ENCODE measurements at places on chromosomes 5 and 9.

DNA sequence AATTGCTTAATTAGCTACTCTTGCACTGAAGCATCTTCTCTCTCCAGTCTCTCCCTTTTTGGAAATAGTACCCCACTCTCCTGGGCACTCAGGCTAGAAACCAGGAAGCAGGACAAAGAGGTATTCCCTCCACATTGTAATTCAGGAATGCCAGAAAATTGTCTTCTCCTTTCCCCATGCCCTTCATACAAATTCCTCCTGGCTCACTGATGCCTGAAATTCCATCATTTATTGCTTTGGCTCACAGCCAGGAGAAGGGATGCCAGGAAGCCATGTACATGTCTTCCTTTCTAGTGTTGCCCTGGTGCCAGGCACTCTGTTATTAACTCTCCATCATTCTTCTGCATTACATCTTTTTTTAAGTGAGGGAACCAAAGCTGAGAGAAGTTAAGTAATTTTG, 716.5 kb upstream of the C9orf72 start:
- DNase-seq: no peak

- DNase-seq: no peak
Measured at GRCh38 chr9:22379272-22379671, 67.4 kb upstream of the DMRTA1 start.

DNA sequence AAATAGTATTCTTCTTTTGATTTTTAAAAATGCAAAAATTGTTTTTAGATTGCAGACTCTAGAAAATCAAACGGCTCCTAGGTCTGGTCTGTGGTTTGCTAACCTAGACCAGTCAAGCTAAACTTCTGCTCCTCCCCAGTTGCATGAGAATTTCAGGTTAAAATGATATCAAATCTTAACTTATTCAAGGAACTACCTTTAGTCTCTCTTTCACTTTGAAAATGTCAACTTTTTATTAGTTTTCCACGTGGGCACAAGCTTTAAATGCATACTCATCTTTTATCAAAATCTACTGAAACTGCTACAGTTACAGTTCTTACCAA, 8.8 kb downstream of the CAMK4 start:
- no peak for DNase-seq

- no peak for DNase-seq
Measured at GRCh38 chr9:16412740-16413139, 457.7 kb downstream of the BNC2 start.

GRCh38 chr5:132499440-132500243, 9.1 kb upstream of the IRF1 start:
- DNase-seq: no peak

DNA sequence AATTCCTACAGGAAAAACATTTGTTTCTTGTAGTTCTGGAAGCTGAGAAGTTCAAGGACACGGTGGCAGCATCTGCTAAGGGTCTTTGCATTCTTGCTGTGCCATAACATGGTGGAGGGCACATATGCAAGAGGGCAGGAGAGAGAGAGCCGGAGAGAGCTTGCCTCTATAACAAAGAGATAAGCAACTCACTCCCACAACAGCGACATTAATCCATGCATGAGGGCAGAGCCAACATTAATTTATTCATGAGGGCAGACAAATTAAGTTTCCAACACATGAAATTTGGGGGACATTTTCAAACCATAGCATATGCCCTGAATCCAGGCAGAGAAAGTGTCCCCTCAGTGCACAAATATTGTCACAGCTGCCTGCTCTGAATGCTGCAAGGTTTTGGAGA, 4.4 kb upstream of the GTF3C5 start:
- DNase-seq: no peak

DNA sequence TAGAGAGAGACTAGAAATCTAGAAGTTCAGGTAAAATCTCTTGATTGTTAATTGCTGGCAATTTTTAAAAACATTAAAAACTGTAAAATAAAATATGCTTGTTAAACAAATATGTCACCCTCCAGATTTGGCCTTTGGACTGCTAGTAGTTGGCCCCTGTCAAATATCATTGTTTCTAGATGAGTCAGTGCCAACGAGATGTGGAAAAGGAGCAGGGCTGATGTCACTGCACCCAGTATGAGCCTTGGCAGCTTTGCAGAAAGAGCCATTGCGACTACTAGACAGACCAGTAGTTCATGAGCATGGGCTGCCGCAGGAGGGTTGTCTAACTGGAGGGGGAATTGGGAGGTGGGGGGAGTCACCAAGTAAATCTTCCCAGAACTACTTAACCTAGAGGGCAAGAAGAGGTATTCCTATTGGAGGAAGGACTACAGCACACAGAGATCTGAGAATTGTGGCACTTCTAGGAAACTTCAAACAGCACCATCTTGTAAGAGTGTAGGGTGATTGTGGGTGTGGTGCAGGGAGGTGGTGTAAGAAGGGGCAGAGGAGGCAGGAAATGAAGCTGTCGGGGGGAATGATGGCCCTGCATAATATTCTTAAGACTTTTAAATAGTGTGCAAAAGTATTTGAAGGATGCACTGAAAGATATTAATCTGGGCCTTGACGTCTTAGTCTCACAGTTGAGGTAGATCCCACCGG, 7.1 kb upstream of the DOCK2 start:
- no peak for DNase-seq

- DNase-seq: no peak
Measured at GRCh38 chr9:108180541-108180940, 675.2 kb downstream of the ACTL7B start.

GRCh38 chr5:9324348-9325077, 221.4 kb downstream of the SEMA5A start:
- DNase-seq: no peak

DNA sequence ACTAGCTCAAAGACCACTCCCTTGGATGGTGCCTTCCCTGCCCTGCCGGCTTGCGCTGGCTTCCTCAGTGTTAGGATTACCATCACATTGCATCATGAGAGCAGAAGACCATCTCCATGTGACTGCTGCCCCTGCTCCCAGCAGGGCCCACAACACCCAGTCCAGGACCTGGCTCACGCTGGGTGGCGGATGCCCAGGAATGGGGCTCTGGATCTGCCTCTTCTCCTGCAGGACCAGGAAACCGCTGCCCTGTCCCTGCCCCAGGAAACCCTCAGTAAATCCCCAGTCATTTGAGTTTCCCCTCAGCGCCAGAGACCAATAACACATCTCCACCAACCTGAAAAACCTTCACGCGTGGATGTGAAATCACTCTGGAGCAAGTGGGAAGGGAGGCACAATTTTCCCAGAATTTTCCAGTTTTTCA, 3.3 kb upstream of the RNF44 start:
- no peak for DNase-seq

GRCh38 chr5:179122411-179123108, 62.4 kb downstream of the ZNF354C start:
- no peak for DNase-seq

DNA sequence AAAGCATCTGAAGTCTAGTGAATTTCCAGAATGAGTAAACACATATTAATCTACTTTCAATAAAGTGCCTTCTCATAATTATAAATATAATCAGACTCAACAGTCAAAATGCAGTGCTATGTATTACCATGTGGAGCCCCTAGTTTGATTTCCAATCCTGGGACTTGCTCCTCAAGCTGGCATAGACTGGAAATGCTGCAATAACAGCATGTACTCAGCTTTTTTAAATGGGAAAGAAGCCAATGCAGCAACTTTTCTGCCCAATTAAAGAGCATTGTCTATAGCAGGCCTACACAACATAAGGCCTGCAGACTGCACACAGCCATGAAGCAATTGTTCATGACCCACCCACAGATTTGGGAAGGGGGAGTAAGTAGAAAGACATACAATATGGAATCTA, 103.2 kb downstream of the NR2F1-AS1 start:
- DNase-seq: no peak

GRCh38 chr5:178323961-178324360, 91.4 kb upstream of the PHYKPL start:
- peak; percentile 86 for DNase-seq

- DNase-seq: no peak
Measured at GRCh38 chr5:106258591-106259125, 1412.1 kb downstream of the EFNA5 start.

DNA sequence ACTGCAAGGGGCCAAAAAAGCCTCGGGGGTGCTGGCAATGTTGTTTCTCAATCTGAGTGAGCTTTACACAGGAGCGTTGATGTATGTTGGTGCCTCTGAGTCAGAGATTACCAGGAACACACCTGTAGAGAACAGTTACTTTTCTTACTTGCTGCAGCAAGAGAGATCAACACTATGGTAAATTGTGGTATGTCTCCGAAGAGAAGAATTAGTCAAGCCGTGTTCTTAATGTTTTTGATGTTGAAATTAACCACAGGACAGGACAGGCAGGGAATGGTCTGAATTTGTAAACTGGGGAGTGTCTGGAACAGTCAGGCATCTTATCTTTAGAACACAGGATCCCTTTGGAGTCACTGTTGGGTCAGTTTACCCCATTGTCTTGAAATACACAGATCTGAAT, 285.7 kb downstream of the DNAH5 start:
- DNase-seq: no peak

GRCh38 chr9:84822589-84823233, 153.2 kb downstream of the NTRK2 start:
- DNase-seq: peak; percentile 30

DNA sequence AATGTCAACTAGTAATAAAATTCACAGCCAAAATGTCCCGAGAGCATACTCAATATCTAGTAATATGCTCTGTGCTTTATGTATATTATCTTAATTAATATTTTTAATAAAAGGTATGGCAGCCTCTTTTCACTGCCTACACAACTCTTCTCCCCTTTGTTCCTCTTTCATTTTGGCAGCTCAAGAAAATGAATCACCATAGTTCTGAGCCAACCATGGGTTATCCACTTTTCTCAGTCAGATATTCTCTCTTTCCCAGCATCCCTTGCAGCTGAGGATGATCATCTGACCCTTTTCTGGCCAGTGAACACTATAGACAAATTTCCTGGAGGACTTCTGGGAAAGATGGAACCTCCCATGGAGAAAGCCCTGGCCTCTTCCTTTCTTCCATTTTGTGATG, 8.2 kb upstream of the DOCK8 start:
- no peak for DNase-seq

DNA sequence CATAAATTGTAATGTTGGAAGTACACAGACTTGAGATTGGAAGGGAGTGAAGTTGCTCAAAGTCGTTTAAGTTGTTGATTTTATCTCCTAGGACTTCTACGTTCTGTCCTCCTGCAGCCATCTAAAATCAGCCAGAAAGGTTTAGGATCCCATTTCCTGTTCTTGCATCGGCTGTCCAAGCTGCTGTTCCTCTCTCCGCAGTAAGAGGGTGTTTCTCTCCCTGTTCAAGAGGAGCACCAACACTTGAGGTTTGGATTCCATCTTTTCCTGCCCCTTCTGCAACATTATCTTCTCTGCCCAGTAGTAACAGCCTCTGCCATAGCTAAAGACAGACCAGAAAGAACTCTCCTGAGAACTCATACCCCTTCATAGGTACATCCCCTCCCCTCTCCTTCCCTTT, 373.4 kb downstream of the GADD45G start:
- no peak for DNase-seq

DNA sequence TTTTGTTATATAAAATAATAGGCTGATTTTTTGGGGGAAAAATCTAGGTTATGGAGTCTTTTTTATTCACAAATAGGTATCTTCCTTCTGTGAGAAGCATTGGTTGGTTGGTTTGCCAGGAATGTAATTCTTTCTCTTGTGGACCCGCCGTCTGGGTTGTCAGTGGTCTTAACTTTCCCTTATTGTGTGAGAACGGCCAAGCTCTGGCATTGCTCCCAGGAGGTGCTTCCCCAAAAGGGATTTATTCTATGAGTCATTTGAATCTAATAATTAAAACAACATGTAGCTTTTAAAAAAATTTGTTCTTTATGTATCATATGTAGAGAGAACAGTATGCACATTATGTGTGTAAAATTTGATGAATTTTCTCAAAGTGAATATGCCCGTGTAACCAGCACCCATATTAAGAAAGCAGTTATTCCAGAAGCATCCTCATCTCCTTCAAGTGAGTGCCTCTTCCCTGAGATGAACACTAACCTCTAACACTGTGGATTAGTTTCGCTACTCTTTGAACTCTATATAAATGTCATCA, 114.4 kb downstream of the MAST4 start:
- DNase-seq: no peak

DNA sequence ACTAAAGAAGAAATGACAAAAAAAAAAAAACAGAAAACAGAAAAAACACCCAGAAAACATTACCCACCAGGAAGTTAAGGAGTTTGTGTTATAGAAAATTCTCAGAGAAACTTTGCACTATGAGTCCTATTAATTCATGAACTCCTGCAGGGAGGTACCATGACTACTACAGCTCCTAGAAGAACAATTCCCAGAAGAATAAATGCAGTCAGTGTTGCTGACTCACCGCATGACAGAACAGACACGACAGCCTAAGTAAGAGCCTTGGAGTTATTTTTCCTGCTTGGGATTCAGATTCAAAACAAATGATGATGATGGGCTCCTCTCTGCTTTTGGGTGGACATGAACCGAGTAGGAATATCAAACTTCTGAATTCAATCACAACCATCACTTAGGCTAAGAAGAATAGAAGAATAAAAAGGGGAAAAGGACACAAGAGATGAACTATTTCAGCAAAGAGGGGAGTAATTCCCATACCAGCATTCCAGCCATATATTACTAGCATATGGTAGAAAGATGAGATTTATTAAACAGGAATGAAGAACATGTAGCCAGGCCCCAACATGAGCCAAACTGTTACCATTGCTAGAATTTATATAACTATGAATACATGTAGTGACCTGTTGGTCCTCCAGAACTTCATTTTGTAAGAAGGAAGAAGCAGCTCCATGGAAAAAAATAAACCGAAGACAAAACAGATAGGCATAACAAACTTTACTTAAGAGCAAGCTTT, 209.6 kb upstream of the PDE4D start:
- no peak for DNase-seq

- no peak for DNase-seq
Measured at GRCh38 chr9:130298662-130299279, 33.2 kb downstream of the HMCN2 start.

DNA sequence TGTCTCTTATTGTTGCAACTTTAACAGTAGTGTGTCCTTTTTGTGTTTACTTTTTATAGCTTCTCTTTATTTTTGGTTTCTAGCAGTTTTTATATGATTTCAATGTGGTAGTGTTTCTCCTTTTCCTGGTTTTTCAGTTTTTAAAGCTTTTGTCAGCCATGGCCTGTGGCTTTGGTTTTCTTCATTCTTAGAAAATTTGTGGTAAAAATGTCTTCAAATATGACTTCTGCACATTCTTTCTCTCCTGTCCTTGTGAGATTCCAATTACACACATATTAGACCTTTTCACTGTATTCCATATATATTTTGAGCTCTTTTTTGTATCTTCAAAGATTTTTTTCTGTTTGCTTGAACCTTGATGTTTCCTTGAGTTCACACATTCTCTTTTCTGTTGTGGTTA, 180.5 kb downstream of the CNTLN start:
- no peak for DNase-seq

GRCh38 chr5:131514316-131515283, 120.4 kb downstream of the RAPGEF6 start:
- peak; percentile 38 for DNase-seq

Data from GM12865 (cell line).